ENCODE measurements at places on chromosomes 12 and 14.

DNA sequence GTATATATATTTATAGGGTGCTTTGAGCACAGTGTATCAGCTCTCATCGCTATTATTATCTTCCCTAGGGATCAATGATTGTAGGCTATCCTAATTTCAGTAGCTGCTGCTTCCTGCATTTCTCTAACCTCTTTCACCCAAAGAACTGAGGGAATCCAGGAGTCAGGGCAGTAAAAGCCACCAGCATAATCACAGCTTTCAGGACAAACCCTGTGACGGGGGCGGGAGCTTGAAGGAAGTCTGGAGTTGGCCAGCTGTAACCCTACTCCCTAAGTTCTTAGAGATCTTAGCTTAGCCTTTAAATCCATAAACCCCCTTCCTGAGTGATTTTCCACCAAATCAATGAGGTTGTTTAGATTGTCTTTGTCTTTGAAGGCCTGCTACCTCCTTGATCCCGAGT is 33.7 kb downstream of the FLVCR2 start:
- DNase-seq = no peak

GRCh38 chr12:9118158-9118557 is 2.4 kb upstream of the A2M start:
- no peak for DNase-seq

DNA sequence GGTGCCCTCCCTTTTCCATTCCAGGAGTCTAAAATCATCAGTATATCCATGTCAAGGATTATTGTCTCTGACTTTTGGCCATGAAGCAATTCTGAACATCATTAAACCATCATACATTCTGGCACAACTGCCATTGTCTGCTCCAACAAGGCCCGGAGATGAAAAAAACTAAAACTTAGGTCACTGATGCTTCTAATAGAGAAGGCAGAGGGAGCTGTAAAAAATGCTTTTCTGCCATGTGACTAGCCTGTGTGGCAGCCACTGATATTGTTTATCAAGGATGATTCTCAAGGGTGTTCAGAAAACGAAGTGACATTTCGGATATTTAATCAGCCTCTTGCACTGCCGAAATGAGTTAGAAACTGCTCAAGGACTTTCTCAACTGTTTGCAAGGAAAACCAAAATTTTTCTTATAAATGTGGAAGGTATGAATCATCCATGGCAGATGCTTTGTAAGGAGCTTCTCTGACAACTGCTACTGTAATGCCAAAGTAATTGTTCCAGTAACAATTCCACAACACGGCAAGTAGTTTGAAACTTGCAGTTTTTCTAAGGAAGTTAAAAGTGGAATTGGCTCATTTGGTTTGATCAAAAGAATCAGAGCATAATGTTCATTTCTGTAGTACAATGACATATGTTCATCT is 1076.5 kb upstream of the FLRT2 start:
- no peak for DNase-seq

DNA sequence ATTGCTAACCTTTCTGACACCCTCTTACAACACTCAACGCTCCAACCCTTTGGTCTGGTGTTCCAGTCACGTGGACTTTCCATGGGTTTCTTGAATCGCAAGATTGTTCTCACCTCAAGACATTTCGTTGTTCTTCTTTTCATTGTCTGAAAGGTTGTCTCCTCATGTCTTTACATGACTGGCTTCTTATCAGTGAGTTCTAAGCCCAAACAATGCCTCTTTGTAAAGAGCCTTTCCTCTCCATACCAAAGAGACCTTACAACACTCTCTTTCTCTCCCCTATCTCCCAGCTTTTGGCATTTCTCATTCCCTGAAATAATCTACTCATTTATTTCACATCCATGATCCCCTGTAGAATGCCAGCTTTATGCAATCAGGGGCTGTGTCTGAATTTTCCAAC is 1144.8 kb downstream of the AACS start:
- DNase-seq = no peak

- DNase-seq = no peak
Measured at GRCh38 chr14:22071006-22071405, 397.4 kb upstream of the OR4E1 start.

- no peak for DNase-seq
Measured at GRCh38 chr14:105852378-105853088, 326.1 kb downstream of the TMEM121 start.

DNA sequence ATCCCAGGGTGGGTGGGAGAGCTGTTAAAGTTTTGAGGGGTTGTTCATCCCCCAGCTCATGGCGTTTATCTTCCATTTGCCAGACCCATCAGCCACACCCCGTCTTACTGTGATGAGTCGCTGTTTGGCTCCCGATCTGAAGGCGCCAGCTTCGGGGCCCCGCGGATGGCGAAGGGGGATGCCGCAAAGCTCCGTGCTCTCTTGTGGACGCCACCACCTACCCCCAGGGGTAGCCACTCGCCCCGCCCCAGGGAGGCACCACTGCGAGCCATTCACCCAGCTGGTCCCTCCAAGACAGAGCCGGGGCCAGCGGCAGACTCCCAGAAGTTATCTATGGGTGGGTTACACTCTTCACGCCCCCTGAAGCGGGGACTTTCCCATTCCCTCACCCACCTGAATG is 5.7 kb downstream of the RITA1 start:
- no peak for DNase-seq

- DNase-seq = no peak
Measured at GRCh38 chr14:98227000-98227726, 1044.8 kb downstream of the BCL11B start.

GRCh38 chr14:54381821-54382220 is 15.0 kb upstream of the CDKN3 start:
- no peak for DNase-seq

DNA sequence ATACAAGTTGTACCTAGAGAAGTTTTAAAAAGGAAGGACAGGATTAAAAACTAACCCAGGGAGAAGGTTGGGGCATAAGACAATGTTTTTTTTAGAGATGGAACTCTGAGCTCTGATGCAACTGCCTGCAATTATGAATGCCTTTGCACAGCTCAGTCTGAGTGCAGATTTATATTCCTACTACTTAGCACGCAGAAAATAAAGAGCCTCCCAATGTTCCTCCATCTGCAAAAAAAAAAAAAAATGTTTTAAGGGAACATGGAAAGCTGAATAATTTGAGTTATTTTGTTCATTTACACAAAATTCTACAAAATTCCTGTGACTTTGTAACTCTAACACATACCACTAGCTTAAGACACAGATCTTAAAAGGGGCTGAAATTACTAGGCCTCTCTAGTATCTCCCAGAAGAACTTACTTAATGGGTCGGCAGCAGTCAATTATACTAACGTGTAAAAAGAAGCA is 15.7 kb downstream of the CLIP1 start:
- DNase-seq = no peak

GRCh38 chr14:33532553-33532952 is 418.3 kb downstream of the EGLN3 start:
- DNase-seq = no peak

DNA sequence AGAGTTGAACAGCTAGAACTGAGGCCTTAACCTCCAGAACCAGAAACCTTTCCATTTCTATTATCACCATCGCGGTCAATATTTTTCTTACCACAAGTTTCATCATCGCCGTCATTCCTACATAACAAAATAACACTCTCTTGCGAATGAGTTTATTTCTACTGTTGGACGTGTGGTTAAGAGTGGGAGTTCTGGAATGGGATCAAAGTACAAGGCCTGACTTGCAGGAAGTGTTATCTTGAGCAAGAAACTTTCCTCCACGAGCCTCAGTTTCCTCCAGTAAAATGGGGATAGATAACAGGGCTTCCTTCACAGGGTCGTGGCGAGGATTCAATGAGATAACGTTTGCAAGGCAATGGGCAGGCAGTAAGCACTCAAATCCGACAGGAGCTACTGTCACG is 652 bp downstream of the SART3 start:
- DNase-seq = no peak

DNA sequence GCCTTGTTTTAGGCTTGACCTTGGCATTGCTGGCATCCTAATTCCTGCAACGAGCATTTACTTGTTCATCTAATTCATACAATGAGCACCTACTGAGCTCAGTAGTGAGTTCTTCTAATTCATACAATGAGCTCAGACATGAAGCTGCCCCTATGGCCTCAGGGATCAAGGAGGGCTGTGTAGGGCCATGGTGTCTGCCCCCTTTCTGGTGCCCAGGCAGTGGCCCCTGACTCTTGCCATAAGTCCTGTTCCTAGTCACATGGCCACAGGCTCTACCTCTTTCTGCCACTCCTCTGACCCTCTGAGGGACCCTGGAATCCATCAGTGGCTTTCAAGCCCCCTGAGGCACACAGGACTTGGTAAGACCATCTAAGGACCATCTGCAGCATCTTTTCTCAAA is 148.8 kb downstream of the ZFP36L1 start:
- DNase-seq = no peak

- DNase-seq = no peak
Measured at GRCh38 chr14:77375973-77376770, 722 bp downstream of the TMED8 start.

DNA sequence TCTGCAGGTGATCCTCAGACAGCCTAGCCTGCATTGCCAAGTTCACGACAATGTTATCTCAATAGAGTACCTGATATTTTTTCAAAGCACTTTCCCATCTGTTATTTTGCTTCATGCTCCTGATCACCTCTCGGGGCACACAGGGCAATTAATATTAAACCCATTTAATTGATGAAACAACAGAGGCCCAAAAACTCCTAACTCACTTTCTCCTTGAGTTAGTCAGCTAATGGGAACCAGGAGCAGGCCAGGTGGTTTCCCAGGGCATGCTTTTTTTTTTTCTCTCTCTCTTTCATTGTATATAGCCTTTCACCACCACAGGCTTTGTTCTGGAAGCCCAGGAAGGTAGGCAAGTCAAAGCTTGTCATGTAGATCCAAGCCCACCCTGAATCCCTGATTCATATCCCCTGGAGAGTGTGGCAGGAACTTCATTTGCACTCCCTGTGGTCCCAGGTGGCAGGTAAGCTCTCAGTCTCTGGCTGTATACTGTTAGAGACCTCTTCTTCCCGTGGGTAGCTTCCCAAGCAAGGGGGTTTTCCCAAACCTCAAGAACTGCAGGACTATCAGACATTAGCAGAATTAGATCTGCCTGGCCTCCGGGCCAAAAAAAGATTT is 41.6 kb upstream of the MAP1LC3B2 start:
- no peak for DNase-seq

- DNase-seq = no peak
Measured at GRCh38 chr14:50603565-50603964, 43.6 kb downstream of the ATL1 start.

DNA sequence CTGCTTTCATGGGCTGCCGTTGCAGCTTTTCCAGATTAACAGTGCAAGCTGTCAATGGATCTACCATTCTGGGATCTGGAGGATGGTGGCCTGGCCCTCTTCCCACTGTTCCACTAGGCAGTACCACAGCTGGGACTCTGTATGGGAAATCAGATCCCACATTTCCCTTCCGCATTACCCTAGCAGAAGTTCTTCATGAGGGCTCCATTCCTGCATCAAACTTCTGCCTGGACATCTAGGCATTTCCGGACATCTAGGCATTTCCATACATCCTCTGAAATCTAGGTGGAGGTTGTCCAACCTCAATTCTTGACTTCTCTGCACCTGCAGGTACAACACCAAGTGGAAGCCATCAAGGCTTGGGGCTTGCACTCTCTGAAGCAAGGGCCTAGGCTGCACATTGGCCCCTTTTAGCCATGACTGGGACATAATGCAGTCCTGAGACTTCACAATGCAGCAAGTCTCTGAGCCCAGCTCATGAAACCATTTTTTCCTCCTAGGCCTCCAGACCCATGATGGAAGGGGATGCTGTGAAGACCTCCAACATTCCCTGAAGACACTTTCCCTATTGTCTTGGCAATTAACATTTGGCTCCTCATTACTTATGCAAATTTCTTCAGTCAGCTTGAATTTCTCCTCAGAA is 863.3 kb downstream of the C12orf50 start:
- no peak for DNase-seq

- no peak for DNase-seq
Measured at GRCh38 chr14:95046711-95047681, 110.3 kb downstream of the DICER1 start.

- DNase-seq = no peak
Measured at GRCh38 chr12:122729583-122730214, 945 bp downstream of the HCAR1 start.

DNA sequence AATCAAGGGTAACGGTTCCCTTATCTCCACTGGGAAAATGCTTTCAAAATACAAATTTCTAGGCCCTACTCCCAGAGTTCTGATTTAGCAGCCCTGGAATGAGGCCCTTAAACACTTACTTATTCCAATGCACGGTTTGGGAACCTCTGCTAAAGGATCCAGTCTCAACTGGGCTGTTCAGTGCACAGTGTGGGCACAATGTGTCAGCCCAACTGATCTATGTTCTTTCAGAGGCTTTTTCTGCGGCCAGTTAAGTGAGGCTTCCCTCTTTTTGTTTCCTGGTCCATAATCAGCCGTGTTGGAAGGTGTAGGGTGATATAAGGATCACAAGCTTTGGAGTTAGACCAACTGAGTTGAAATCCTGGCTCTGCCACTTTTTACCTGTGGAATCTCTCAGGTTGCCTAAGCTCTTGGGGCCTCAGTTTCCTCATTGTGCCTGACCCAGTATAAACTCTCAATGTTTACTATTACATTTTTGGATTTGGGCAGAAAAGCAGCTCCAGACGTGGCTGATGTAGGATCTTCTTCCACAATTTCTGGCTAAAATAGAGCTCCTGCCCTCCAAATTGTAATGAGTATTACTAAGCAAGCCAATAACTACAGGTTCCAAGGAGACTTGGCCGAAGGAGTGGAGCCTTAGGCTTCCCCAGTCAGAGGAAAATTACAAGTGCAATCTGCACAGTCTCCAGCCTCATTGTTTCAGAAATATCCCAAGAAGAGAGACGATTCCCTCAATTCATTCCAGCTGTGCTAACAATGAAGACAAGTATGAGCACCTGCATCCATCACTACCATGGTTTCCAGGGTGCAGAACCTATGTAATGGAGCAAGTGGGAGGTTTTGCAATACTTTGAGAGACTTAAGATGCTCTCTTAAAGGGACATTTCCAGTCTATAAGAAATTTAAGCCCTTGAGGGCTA is 2.3 kb upstream of the ANGEL1 start:
- DNase-seq = no peak

DNA sequence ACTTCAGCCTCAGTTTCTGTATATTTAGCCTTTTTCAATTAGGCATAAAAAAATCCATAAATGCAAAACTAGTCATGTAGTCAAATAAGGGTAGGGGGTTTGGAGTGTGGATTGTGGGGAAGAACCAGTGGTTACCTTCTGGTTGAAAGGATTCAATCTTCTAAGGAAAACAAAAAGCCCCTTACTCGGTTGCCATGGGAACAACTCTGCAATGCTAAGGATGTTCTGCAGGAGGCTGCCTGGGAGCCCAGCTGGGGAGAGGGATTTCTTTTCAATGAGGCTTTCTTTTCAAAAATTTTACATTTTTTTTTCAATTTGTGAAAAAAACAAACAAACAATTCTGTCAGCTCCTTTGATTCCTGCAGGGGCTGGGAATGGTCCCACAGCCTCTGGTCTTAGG is 67.2 kb downstream of the SLC8A3 start:
- no peak for DNase-seq

DNA sequence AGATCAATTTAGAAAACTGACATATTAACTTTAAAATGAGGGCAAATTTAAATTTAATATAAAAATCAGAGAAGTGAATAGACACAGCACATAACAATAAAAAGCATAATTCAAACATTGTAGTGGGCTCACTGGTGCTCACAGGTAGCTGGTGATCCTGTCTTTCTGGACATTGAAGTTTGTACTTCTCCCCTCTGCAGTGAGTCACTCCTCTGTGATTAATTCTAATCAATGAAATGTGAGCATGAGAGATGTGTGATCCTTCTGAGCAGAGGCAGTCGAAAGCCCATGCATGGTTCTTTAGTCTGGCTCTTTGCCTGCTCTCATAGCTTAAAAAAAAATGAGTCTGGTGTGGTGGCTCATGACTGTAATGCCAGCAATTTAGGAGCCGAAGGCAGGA is 59.0 kb upstream of the RERGL start:
- DNase-seq = no peak

GRCh38 chr14:87998482-87998881 is 5.5 kb upstream of the GALC start:
- no peak for DNase-seq
